ENCODE measurements at places on chromosomes 3 and 15. TPM values are rescaled to one million over a fixed set of nuclear protein-coding genes. Genes with fewer than 3 reads are reported as not detected.

GRCh38 chr3:37861620-37862041, at the start of gene CTDSPL:
CTDSPL (plus strand) TSS chr3:37861880; CDS start chr3:37862200, 320 bp downstream.
- H3K4me1 ChIP-seq: peaks cover 21% of the 10 kb centered on the region
- peak within 1 kb of the TSS; percentile 95 for H3K4me3 ChIP-seq
- peak; percentile 49 for DNase-seq
- H3K27ac ChIP-seq: peak within 1 kb of the TSS; percentile 60
- H3K27me3 ChIP-seq: no peaks in the 10 kb centered on the region

DNA sequence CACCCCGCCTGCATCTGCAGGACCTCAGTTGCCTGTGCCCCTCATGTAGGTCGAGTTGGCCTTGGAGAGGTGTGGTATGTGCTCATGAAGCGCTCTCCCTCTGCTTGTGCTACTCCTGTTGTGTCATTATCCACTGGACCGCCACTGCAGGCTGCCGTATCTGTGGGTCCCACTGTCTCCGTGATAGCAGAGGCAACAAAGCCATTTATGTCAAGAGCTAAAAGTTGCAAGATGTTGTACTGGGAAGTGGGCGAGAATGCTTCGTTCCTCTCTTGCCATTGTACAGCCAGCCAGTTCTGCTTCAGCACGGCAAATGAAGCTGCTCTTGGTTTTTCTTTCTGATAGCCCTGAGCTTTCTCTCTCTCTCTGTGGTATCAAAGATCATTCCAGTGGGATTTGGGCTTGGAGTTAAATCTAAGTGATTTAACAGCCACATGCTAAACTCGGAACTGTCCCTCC, 89.0 kb downstream of the TMEM212 start:
- no peaks in the 10 kb centered on the region for H3K27me3 ChIP-seq
- H3K4me3 ChIP-seq: no peak overlapping the region
- no peaks in the 10 kb centered on the region for H3K36me3 ChIP-seq
- no peak overlapping the region for H3K27ac ChIP-seq
- DNase-seq: no peak

- H3K4me3 ChIP-seq: no peak overlapping the region
- no peak for DNase-seq
- no peaks in the 10 kb centered on the region for H3K36me3 ChIP-seq
- H3K27me3 ChIP-seq: no peaks in the 10 kb centered on the region
- H3K27ac ChIP-seq: no peak overlapping the region
- peaks cover 4% of the 10 kb centered on the region for H3K4me1 ChIP-seq
Observed at GRCh38 chr3:74531491-74531890, 83.0 kb downstream of the CNTN3 start.

- H3K36me3 ChIP-seq: no peaks in the 10 kb centered on the region
- DNase-seq: no peak
- H3K4me3 ChIP-seq: no peak overlapping the region
- no peaks in the 10 kb centered on the region for H3K27me3 ChIP-seq
Observed at GRCh38 chr3:152379415-152380042, 110.8 kb downstream of the MBNL1 start.

- H3K27me3 ChIP-seq: no peaks in the 10 kb centered on the region
- peaks cover 2% of the 10 kb centered on the region for H3K4me1 ChIP-seq
- H3K36me3 ChIP-seq: no peaks in the 10 kb centered on the region
Observed at GRCh38 chr15:52679232-52680040, at the start of gene ATOSA. ATOSA (minus strand) TSS chr15:52679388; CDS start chr15:52678021, 1,367 bp downstream.

- no peak overlapping the region for H3K4me3 ChIP-seq
- no peak for DNase-seq
- no peaks in the 10 kb centered on the region for H3K4me1 ChIP-seq
Observed at GRCh38 chr3:142165194-142165593, 15.8 kb upstream of the TFDP2 start.

- no peak overlapping the region for H3K27ac ChIP-seq
- peaks cover 2% of the 10 kb centered on the region for H3K36me3 ChIP-seq
- H3K4me1 ChIP-seq: peaks cover 4% of the 10 kb centered on the region
Observed at GRCh38 chr15:52636459-52636858, 42.7 kb downstream of the ATOSA start.

GRCh38 chr3:125967156-125967555, 1.8 kb upstream of the ROPN1B start:
- H3K36me3 ChIP-seq: no peaks in the 10 kb centered on the region
- no peaks in the 10 kb centered on the region for H3K4me1 ChIP-seq
- H3K4me3 ChIP-seq: no peak overlapping the region
- peaks cover 20% of the 10 kb centered on the region for H3K27me3 ChIP-seq

DNA sequence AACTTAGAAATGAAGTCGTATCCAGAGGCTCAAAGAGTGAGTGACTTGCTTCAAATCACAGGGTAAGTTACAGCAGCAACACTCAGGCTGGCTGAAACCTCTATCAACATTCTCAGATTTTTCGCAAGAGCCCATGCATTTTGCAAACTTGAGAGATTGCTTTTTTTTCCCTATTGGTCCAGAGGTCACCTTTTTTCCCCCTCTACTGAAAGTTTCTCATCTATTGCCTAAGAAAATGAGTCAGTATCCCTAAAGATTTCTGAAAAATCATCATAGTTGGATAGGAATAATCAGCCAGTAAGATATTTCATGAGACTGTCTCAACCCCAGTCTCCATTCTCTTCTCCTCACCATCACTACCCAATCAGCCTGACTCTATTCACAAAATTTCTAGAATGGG, 410.6 kb downstream of the FOXP1 start:
- H3K27ac ChIP-seq: peak overlapping the region; percentile 49
- H3K4me1 ChIP-seq: peaks cover 10% of the 10 kb centered on the region
- DNase-seq: peak; percentile 59
- H3K27me3 ChIP-seq: no peaks in the 10 kb centered on the region

- H3K36me3 ChIP-seq: no peaks in the 10 kb centered on the region
- no peak overlapping the region for H3K27ac ChIP-seq
- peaks cover 35% of the 10 kb centered on the region for H3K4me1 ChIP-seq
- H3K4me3 ChIP-seq: no peak overlapping the region
- DNase-seq: no peak
Observed at GRCh38 chr3:185734725-185735096, 90.1 kb downstream of the IGF2BP2 start.

- DNase-seq: no peak
- H3K27ac ChIP-seq: no peak overlapping the region
- H3K4me3 ChIP-seq: no peak overlapping the region
- H3K36me3 ChIP-seq: no peaks in the 10 kb centered on the region
- H3K4me1 ChIP-seq: peaks cover 15% of the 10 kb centered on the region
Observed at GRCh38 chr15:71133747-71134472, 18.6 kb downstream of the THSD4 start.

GRCh38 chr3:152496286-152496685, 227.6 kb downstream of the MBNL1 start:
- no peaks in the 10 kb centered on the region for H3K4me1 ChIP-seq
- no peak overlapping the region for H3K27ac ChIP-seq
- no peak overlapping the region for H3K4me3 ChIP-seq
- peak; percentile 3 for DNase-seq

DNA sequence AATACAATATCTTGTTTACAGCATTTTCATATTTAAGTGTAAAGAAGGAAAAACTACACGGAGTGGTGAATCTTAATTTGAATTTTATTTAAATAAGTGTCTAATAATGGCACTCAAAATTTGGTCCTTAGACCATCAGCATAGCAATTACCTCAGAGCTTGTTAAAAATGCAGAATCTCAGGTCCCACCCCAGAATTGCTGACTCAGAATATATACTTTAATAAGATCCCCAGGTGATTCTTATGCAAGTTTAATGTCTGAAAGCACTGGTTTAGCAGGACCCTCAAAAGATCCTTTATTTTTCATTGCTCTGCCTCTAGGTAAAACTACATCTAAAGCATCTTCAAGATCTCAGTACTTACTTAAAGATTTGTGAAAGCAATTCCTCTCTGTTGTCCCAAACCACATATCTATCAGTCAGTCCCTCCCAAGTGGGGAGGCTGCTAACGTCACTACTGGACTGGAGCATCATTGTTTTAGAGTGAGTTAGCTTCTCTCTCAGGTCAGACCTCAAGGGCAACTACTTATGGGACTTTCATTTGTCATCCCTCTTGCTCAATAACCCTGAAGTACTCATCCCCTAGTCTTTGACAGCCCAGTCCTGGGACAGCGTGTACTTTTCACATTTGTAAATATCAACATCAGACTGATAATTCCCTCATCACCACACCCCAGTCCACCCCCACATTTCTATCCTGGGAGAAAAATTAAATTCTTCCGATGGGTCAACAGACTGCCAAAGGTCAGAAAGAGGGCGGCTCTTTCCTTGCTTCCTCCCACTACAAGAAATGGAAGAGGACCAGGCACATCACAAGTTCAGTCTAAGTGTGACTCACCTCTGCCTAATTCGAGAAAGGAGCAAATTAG, 76.7 kb downstream of the CBLB start:
- DNase-seq: peak; percentile 98
- H3K27ac ChIP-seq: peak overlapping the region; percentile 49
- H3K4me1 ChIP-seq: peaks cover 17% of the 10 kb centered on the region
- no peaks in the 10 kb centered on the region for H3K36me3 ChIP-seq

GRCh38 chr3:99925584-99926230, 108.0 kb downstream of the CMSS1 start:
- H3K36me3 ChIP-seq: no peaks in the 10 kb centered on the region
- no peak overlapping the region for H3K4me3 ChIP-seq
- peak; percentile 70 for DNase-seq
- no peak overlapping the region for H3K27ac ChIP-seq

GRCh38 chr3:195094191-195094921, 176.6 kb downstream of the XXYLT1 start:
- H3K27me3 ChIP-seq: no peaks in the 10 kb centered on the region
- no peak overlapping the region for H3K27ac ChIP-seq
- H3K36me3 ChIP-seq: no peaks in the 10 kb centered on the region

GRCh38 chr3:197309528-197310361, 11.3 kb upstream of the DLG1 start:
- peak; percentile 95 for DNase-seq
- peaks cover 12% of the 10 kb centered on the region for H3K4me1 ChIP-seq
- no peaks in the 10 kb centered on the region for H3K36me3 ChIP-seq
- H3K4me3 ChIP-seq: peak overlapping the region; percentile 33
- H3K27ac ChIP-seq: peak overlapping the region; percentile 53
- H3K27me3 ChIP-seq: no peaks in the 10 kb centered on the region

DNA sequence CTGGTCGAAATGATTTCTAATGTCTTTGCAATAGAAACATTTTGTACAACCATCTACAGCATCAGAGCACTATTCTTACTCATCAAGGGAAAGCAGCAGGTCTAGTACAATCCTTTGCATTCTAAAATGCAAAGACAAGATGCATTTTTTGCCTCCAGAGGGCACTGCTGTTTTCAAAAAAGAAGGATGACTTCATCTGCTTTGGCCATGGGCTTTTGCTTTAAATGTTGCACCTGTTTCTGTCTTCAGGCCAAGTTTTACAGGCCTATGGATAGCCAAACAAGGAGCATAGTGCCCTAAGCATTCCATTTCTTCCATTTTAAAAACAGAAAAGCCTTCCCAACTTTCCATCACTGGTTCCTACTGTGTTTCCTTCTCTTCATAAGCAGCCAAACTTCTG, 3.4 kb downstream of the PARP9 start:
- no peak overlapping the region for H3K27ac ChIP-seq
- no peak overlapping the region for H3K4me3 ChIP-seq
- no peaks in the 10 kb centered on the region for H3K27me3 ChIP-seq
- H3K4me1 ChIP-seq: no peaks in the 10 kb centered on the region

DNA sequence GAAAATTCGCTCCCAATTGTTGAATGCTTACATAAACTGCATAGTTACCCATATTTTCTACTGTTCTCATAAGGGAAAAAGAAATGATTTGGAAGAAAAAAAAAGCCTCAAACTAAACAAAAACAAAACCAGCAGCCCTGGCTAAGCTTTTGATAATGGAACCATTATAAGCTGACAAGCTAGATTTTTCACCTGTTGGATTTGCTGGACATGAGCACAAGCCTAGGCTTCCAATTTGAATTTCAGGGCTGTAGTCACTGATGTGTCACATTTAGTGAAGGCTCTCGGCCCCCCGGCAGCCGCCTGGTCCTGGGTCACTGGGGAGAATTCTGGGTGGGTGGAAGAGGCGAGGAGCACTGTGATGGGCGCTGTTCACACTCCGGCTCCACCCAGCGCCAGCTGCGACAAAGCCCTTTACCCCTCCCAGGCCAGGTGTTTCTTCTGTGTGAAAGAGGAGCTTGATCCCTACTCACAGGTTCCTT, 4.6 kb downstream of the FBXL22 start:
- no peak for DNase-seq
- no peak overlapping the region for H3K27ac ChIP-seq
- peak overlapping the region; percentile 72 for H3K4me3 ChIP-seq
- H3K4me1 ChIP-seq: peaks cover 15% of the 10 kb centered on the region
- H3K27me3 ChIP-seq: no peaks in the 10 kb centered on the region
- H3K36me3 ChIP-seq: no peaks in the 10 kb centered on the region

DNA sequence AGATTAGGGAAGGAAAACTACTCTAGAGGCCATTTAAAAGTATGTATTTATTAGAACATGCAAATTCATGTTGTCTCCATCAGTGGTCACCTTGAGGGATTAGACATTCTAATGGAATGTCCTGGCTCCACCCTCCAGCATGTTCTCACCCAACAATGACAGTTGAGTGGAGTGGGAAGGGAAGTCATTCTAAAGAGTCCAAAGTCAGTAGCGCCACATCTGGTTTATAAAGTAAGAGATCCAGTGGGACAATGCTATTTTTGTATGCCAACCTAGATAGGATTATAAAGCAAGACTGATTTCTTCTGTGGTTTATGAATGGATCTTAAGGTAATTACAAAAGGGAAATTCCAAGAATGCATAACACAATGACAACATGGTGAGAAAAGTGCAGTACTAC, 33.3 kb downstream of the SLC24A1 start:
- no peak overlapping the region for H3K4me3 ChIP-seq
- no peak for DNase-seq
- H3K27me3 ChIP-seq: no peaks in the 10 kb centered on the region
- no peaks in the 10 kb centered on the region for H3K36me3 ChIP-seq

DNA sequence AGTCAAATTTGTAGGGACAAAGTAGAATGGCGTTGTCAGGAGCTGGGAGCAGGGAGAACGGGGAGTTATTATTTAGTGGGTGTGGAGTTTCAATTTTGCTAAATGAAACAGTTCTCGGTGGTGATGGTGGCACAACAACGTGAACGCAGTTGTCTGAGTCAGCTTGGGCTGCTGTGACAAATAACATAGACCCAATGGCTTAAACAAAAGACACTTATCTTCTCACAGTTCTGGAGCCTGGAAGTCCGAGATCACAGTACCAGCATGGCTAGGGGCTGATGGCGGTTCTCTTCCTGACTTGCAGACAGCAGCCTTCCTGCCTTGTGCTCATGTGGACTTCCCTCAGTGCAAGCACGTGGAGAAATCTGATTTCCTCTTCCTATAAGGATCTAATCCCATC, 90.2 kb downstream of the CHSY1 start:
- no peak overlapping the region for H3K4me3 ChIP-seq
- H3K36me3 ChIP-seq: no peaks in the 10 kb centered on the region

GRCh38 chr3:98232489-98232888, 31.6 kb upstream of the OR5H6 start:
- H3K4me1 ChIP-seq: no peaks in the 10 kb centered on the region
- no peaks in the 10 kb centered on the region for H3K36me3 ChIP-seq
- no peak for DNase-seq
- H3K4me3 ChIP-seq: no peak overlapping the region
- H3K27ac ChIP-seq: no peak overlapping the region
- H3K27me3 ChIP-seq: no peaks in the 10 kb centered on the region

APOD gene
- 2.1 TPM for total RNA-seq

UTS2B gene
- total RNA-seq: 0.99 TPM

NOX5 gene
- total RNA-seq: 0.33 TPM

DTWD1 gene
- total RNA-seq: 156 TPM

DUOXA2 gene
- not detected for total RNA-seq

GRM2 gene
- under 0.01 TPM for total RNA-seq

PEX11A gene
- 15.9 TPM for total RNA-seq

OPA1 gene
- total RNA-seq: 63.9 TPM

SPINK8 gene
- total RNA-seq: not detected

KLHL6 gene
- total RNA-seq: not detected

CIDEC gene
- total RNA-seq: not detected

IQCF5 gene
- total RNA-seq: not detected

PTPRG gene
- total RNA-seq: 64.5 TPM

FAM107A gene
- under 0.01 TPM for total RNA-seq

CXCR6 gene
- total RNA-seq: not detected

Measured in fibroblast of lung (primary cell).